ENCODE measurements at places on chromosomes 2 and 18.

DNA sequence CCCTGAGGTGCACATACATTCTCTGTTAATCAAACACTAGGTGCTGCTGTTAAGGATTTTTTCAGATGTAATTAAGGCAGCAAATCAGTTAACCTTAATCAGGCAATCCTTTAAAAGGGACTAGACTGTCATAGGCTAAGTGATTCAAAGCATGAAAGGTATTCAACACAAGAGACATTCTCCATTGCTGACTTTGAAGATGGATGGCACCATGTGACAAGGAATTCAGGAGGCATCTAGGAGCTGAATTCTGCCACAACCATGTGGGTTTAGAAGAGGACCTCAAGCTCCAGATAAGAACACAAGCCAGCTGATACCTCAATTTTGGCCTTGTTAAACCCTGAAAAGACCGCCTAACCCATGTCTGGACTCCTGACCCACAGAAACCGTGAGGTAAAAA, 84.0 kb downstream of the SMAD2 start:
- DNase-seq: no peak

DNA sequence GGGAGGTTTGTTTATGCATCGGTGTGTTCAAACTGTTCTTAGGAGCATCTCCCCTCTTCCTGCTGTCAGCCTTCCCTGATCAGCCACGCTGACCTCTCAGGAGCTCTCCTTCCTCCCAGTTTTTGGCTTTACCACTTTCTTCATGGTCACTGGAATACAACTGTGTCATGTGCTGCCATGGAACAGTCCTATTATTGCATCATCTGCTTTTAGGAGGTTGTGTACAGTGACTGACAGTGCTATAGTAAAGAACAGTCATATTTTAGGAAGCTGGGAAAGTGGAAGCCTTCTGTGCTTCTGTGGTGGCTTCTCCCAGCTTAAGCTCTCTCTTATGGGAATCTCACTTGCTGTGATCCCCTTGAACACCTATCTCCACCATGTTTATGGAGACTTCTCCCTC, 165.5 kb downstream of the TPGS2 start:
- DNase-seq: no peak

- DNase-seq: no peak
Observed at GRCh38 chr2:165889798-165890197, 63.8 kb downstream of the TTC21B start.

- no peak for DNase-seq
Observed at GRCh38 chr2:119940856-119941255, 72.0 kb upstream of the EPB41L5 start.

GRCh38 chr2:214713080-214713830, 96.2 kb downstream of the BARD1 start:
- DNase-seq: peak; percentile 22

- DNase-seq: no peak
Observed at GRCh38 chr2:173230181-173230580, 124.5 kb upstream of the CDCA7 start.

GRCh38 chr2:109386004-109386695, 227.6 kb downstream of the SEPTIN10 start:
- DNase-seq: no peak

DNA sequence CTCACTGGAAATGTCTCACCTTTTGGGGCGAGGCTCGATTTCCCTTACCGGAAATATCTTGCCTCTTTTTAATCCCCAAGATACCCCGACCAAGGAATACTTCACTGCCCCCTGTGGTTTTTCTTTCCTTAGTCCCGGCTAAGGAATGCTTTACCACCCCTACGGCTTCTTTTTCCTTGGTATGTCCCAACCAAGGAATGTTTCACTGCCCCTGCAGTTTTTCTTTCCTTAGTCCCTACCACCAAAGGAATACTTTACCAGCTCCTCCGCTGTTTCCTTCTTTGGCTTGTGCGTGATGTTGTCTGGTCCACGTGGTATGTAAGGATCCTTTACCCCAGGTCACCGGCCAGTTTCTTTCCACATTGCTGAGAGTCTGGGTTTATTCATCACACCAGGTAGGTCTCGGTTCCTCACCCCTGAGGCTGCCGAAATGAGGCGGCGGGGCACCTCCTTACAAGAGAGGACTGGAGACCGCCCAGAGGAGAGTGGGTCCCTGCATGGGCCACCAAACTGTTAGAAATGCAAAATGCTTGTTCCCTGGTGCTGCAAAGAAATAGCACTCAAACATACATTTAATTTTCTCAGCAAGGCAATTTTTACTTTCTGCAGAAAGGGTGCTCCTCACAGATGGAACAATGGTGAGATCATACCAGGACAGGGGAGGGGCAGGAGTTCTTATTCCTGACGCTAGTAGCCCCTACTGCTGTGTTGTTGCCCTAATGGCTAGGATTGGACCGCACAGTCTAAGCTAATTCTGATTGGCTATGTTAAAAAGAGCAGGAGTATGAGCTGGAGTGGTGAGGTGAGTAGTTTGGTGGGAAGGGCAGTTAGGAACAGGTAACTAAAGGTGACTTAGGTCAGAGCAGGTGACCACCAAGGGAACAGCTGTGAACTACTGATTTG, 33.4 kb upstream of the CLASP1 start:
- DNase-seq: no peak

Measured in T47D (cell line).